ENCODE measurements at places on chromosomes 11 and 22.

GRCh38 chr11:66292543-66293332 is 1.0 kb downstream of the TMEM151A start:
- no peak for DNase-seq

- no peak for DNase-seq
Observed at GRCh38 chr22:35686298-35686697, 31.4 kb upstream of the APOL5 start.

DNA sequence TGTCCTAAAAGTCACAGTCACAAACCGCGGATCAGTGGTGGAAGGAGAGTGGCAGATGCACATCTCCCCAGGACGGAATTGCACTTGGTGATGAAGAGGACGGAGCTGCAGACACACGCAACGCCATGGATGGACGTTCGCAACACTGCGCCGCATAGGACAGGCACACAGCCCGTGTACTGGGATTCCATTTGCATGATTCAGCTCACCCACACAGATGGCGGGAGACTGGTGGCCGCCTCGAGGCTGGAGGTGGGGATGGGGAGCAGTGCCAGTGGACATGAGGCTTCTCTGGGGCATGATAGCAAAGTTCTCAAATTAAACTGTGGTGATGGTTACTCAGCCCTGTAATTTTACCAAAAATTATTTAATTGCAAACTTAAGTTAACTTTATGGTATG is 37.4 kb downstream of the DUSP8 start:
- no peak for DNase-seq

DNA sequence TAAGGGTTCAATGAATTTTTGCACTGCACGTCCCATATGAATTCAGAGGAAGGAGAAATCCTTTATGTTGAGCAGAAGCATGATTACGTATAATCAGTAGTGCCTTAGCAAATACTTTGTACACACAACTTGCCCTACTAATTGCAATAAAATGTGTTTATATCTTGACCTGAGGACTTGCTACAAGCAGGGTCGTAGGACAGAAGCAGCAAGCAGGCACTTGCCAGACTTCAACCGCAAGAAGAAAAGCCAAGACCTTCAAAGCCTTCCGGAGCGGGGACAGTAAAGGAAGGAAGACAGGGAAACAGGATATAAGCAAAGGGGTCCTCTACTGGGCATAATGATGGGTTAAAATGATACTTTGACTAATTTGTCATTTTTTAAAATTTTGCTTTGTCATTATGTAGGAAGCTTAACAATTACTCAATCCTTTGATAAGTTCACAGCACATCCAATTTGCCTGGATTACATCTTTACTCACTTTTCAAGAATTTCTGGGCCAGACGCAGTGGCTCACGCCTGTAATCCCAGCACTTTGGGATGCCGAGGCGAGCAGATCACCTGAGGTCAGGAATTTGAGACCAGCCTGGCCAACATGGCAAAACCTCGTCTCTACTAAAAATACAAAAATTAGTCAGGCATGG is 23.2 kb upstream of the UBASH3B start:
- DNase-seq = no peak

DNA sequence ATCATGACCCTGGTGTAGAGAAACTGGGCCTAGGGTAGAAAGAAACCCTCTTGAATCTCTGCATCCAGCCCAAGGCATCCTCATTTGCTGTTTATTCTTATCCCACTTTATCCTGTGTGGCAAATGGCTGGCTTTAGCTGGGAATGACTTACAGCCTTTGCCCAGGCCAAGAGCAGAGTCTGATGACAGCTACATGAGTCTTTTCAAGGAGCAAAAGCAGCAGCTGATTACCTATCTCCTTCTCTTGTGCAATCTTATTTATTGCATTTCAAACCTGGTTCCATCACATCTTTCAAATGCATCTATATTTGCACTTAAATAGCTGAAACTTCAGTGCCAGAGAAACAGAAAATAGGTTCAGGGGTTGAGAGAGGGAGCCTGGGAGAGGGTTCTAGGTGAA is 26.1 kb downstream of the SYT13 start:
- DNase-seq = no peak

DNA sequence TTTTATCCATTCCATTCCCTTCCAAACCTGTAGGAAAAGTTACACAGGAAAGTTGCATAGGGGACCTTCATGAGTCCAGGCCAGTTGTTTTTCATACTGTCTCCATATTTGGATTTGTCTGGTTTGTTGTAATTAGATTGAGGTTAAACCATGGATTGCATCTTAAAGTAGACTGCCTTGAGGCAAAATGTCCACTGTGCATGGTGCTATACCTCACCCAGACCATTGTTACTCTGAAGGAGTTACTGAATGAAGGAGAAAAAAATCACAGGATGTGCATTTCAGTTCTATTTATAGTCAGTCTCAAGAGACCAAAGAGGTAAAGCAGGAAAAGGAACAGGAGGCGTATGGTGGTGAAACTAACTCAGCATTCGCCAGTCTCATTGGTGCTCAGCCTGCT is 29.6 kb upstream of the L3MBTL2 start:
- no peak for DNase-seq

All from activated T-helper 1 cell treated with anti-CD3 and anti-CD28 coated beads, Interleukin-2, amount 50 U/mL, for 16 hours (primary cell).